ENCODE measurements at places on chromosomes 5 and 9.

DNA sequence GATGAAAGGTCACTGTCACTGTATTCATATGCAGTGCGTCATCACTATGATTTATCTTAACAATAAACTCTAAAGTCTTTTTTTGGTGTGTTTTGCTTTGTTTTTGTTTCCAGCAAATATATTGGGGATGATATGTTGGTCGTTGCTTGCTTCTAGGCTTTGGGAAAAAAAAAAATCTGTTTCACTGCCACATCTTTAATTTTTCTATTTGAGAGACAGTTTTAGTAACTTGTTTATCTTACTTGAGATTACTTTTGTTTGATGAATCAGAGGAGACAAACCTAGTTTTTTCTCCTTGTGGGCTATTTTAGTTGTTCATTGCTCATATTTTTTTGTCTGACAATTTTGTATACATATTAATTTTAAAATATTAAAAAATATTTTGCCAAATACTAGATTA lies 19.4 kb downstream of the CWC27 start:
- no peak for DNase-seq

DNA sequence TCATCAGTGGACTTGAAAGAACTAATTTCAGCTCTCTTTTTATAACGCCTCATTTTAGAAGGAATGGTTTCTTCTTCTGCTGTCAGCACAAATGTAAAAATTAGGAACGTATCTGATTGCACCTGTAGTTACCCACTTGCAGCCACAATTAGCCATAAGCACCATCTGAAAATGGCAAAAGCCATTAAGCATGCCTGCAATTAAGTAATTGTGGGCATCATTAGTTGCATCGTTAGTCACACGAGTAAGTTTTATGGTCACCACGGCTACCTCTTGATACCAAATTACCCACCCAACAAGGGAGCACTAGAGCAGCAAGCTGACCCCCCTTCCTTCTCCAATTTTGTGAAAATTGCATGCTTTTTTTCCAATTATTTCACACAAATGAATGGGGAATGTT lies 25.8 kb upstream of the SLC44A1 start:
- no peak for DNase-seq

DNA sequence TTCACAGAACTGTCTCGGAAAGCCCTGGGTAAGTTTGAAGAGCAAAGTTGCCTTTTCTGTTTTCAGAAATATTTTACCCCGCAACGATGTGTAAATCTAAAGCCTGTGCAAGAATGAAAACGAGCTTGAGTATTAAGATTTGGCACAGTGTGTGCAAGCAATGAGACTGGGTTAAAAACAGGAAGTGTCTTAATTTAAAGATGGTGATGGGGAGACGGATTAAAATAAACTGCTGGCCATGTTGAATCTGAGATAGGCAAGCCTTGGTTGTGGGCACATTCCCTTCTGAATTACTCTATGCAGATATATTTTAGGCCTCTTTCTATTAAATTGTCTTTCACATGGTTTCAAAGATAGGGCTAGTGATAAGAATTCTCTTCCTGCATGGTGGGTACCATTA lies 294.2 kb upstream of the DMRT1 start:
- DNase-seq: no peak

- no peak for DNase-seq
Observed at GRCh38 chr5:174177976-174178605, 132.6 kb downstream of the NSG2 start.

GRCh38 chr5:122585371-122585770 lies 189.5 kb upstream of the SNX2 start:
- no peak for DNase-seq

GRCh38 chr5:131550606-131551005 lies 84.4 kb downstream of the RAPGEF6 start:
- no peak for DNase-seq

GRCh38 chr9:92291577-92291976 lies 1.9 kb downstream of the IARS1 start:
- DNase-seq: no peak

- DNase-seq: no peak
Observed at GRCh38 chr5:112205846-112206245, 213.2 kb downstream of the EPB41L4A start.

Data from GM10248 (cell line).